MG63 (cell line): ENCODE measurements at places on chromosomes 7 and 10. TPM values are rescaled to one million over a fixed set of nuclear protein-coding genes. Genes with fewer than 3 reads are reported as not detected.

DNA sequence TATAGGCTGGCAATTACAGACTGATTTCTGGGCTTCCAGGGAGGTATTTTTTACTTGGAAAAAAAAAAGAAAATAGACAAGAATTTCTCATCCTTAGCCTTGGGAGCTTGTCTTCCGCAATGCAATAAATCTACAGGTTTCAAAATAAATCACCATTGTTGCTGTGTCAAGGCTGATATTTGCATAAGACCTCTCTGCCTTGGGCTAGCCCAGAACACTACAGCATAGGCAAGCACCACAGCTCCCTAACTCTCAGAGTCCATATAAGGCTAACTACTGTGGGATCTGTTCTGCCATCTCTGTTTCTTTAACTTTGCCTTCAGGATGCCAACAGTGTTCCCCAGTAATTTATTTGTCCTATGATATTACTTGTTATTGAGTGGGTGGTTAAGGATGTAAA is 64.4 kb downstream of the ZWINT start:
- DNase-seq, result no peak

DNA sequence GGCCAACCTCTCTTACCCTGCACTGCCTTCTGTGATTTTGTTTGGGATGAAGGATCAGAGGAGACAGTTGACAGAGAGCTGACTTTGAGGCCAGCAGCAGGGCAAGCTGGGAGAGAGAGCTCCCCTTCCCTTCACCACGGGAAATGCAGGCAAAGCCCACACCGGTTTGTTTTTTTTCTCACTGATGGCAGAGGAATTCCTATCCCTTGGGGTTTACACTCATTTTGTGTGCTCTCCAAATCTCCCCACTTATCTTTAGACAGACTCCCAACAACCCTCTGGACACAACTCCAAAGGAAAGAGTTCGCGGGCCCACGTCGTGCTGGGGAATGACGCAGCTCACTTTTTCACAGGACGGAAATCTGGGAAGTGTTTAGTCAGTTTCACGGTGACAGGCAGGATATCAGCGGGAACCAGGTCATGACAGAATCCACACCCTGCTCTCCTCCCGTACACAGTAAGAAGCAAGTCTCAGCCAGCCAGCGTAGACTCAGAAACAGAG is 68.3 kb upstream of the FAM171A1 start:
- DNase-seq, result peak; percentile 35

LIPJ gene
- not detected in 2 replicates for total RNA-seq

- DNase-seq, result no peak
Measured at GRCh38 chr7:80623503-80624252, 14.8 kb upstream of the CD36 start.

GRCh38 chr7:1819259-1819841 is 149.3 kb downstream of the ELFN1 start:
- DNase-seq, result no peak

DNA sequence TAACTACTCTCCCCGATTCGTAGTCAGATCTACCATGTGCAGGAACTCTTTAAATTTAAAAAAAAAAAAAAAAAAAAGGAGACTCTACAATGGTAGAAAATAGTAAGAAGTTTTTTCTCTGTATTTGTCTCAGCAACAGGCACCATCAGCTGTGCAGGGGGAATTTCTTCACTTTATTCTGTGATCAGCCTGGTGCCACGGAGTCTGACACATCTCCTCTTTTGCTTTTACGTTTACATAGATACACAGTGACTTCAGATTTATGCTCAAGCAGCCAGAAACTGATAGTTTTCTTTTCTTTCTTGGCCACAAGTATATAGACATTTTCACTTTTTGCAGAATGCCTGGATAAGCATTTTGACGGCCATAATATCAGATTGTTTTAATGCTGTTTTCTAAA is 190.6 kb upstream of the AKR1E2 start:
- DNase-seq, result no peak

LGI1 gene
- not detected in 2 replicates for total RNA-seq

DNA sequence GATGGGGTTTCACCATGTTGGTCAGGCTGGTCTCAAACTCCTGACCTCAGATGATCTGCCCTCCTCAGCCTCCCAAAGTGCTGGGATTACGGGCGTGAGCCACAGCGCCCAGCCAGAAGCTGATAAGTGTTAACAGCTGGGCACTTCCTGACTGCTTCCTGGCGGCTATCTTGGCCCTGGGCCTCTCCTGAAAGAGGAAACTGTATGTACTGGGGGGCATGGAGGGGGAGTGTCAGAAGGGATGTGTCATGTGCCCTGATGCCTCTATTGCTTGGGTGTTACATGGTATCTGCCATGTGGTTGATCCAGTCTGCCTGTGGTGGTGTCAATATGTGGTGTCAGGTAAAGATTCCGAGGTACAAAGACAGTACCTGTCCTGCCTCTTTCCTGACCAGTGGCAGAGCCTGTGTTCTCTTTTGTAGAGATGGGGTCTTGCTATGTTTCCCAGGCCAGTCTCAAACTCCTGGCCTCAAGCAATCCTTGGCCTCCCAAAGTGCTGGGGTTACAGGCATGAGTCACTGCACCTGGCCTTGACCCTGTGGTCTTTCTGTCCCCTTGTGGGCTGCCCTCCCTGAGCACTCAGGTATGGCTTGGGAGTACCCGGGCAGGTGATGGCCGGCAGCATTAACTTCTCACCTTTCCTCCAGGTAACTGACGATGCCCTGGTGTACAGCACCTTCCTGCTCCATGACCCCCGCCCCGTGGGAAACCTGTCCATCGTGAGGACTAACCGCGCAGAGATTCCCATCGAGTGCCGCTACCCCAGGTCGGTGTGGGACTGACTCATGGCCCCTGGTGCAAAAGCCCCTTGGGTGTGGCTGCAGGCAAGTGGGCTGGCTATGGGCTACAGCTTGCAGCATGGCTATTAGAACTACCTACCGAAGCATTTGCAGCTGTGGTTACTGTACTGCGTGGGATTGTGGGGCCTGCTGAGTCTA is 4.4 kb downstream of the ZP3 start:
- peak; percentile 26 for DNase-seq
